Astrocyte (in vitro differentiated cells and primary cell): ENCODE measurements at places on chromosomes 1 and 21. TPM values are rescaled to one million over a fixed set of nuclear protein-coding genes. Genes with fewer than 3 reads are reported as not detected.

LHX8 gene
- 0.48 and 0.52 TPM in 2 replicates for total RNA-seq

PLA2G2A gene
- not detected in 2 replicates for total RNA-seq

SYNC gene
- total RNA-seq, result 20.6 and 23.7 TPM in 2 replicates

C1orf216 gene
- 12.2 and 12.5 TPM in 2 replicates for total RNA-seq

TBX19 gene
- total RNA-seq, result 1.1 and 1.9 TPM in 2 replicates

GBP5 gene
- total RNA-seq, result 0.62 and 0.79 TPM in 2 replicates

RXRG gene
- 0.29 TPM in 1 of 2 replicates, not detected in the other for total RNA-seq

BATF3 gene
- 1.9 and 2.5 TPM in 2 replicates for total RNA-seq

EXOSC10 gene
- 53.4 and 56.8 TPM in 2 replicates for total RNA-seq

RPE65 gene
- 0.27 and 0.91 TPM in 2 replicates for total RNA-seq

GPR25 gene
- total RNA-seq, result not detected in 2 replicates

RGS16 gene
- 4.3 and 5.7 TPM in 2 replicates for total RNA-seq

MCOLN3 gene
- total RNA-seq, result 0.41 and 0.75 TPM in 2 replicates

CRP gene
- total RNA-seq, result not detected in 2 replicates

BMP8B gene
- 0.16 TPM in 1 of 2 replicates, not detected in the other for total RNA-seq

SLC9A1 gene
- 49.3 and 55.0 TPM in 2 replicates for total RNA-seq

LBR gene
- total RNA-seq, result 35.0 and 42.6 TPM in 2 replicates

STRIP1 gene
- total RNA-seq, result 40.8 and 42.5 TPM in 2 replicates

LINGO4 gene
- total RNA-seq, result not detected in 2 replicates

IVL gene
- 0.16 TPM in 1 of 2 replicates, not detected in the other for total RNA-seq

PSMB2 gene
- 89.8 and 98.6 TPM in 2 replicates for total RNA-seq

ELAPOR1 gene
- 1.2 and 1.7 TPM in 2 replicates for total RNA-seq

TAS1R1 gene
- total RNA-seq, result not detected in 2 replicates

RFX5 gene
- 55.3 and 61.3 TPM in 2 replicates for total RNA-seq

PPIAL4G gene
- not detected in 2 replicates for total RNA-seq

ANXA9 gene
- total RNA-seq, result not detected in 2 replicates

SHISA4 gene
- total RNA-seq, result 9.8 and 10.1 TPM in 2 replicates

LCE6A gene
- not detected in 2 replicates for total RNA-seq

EFHD2 gene
- total RNA-seq, result 26.0 and 27.2 TPM in 2 replicates

S100A2 gene
- total RNA-seq, result 3.0 and 3.8 TPM in 2 replicates

C1orf74 gene
- 2.2 and 2.6 TPM in 2 replicates for total RNA-seq

GPR153 gene
- 3.0 and 3.7 TPM in 2 replicates for total RNA-seq

COL11A1 gene
- 810 and 1,029 TPM in 2 replicates for total RNA-seq

OR2L2 gene
- not detected in 2 replicates for total RNA-seq

LCE2C gene
- total RNA-seq, result not detected in 2 replicates

FAM177B gene
- total RNA-seq, result not detected in 2 replicates

LUZP1 gene
- 77.1 and 82.2 TPM in 2 replicates for total RNA-seq

GSTM1 gene
- total RNA-seq, result not detected in 2 replicates

GNAI3 gene
- 15.3 and 16.1 TPM in 2 replicates for total RNA-seq

SLC30A10 gene
- total RNA-seq, result not detected in 2 replicates

NIBAN1 gene
- total RNA-seq, result 8.8 and 9.1 TPM in 2 replicates

GNG4 gene
- total RNA-seq, result 2.6 and 3.8 TPM in 2 replicates

SAMD11 gene
- total RNA-seq, result 6.0 and 9.5 TPM in 2 replicates

NEK2 gene
- 1.4 and 1.6 TPM in 2 replicates for total RNA-seq

STYXL2 gene
- 0.82 and 0.99 TPM in 2 replicates for total RNA-seq

C1orf50 gene
- 9.5 and 12.6 TPM in 2 replicates for total RNA-seq

NHLH1 gene
- 0.55 and 0.70 TPM in 2 replicates for total RNA-seq

CCDC181 gene
- total RNA-seq, result 1.1 and 1.5 TPM in 2 replicates

AGBL4 gene
- total RNA-seq, result not detected in 2 replicates

HAO2 gene
- total RNA-seq, result not detected in 2 replicates

FAM3B gene
- not detected in 2 replicates for total RNA-seq

IL19 gene
- 0.23 TPM in 1 of 2 replicates, not detected in the other for total RNA-seq

TCHH gene
- 0.70 and 0.86 TPM in 2 replicates for total RNA-seq

TMEM51 gene
- total RNA-seq, result 6.9 TPM in 2 replicates

CLDN14 gene
- not detected in 2 replicates for total RNA-seq
